ENCODE measurements at places on chromosomes 3 and 15.

DNA sequence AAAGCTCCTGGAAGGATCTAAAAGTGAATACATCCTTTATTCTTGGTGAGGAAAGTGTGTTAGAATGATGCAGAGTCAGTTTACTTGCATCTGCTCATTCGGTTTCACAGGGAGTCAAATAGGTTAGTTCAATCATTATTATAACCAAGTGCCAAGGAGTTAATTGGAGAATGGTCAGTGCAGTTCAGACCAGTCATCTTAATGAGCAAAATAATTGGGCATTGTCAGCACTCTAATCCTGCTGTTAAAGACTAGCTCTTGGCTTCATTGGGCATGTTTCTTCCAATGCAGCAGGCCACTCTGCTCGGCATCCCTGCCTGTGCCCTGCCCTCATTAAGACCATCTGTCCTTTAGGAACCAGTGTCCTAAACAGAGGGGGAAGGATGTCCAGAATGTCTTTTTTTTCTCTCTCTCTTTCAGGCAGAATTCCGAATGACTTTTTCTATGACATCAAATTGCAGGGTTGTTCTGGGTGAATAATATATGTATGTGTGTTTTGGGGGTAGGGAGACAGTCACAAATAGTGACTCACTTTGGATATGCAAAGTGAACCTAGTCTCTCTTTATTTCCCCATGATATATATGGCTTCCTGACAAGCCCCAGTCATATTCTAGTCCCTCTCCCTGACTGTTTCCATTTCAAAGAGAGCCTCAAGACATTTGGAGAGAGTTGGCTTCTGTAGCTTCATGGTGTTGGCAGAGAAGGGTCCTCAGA lies 205.4 kb upstream of the TRIM42 start:
- DNase-seq = no peak

DNA sequence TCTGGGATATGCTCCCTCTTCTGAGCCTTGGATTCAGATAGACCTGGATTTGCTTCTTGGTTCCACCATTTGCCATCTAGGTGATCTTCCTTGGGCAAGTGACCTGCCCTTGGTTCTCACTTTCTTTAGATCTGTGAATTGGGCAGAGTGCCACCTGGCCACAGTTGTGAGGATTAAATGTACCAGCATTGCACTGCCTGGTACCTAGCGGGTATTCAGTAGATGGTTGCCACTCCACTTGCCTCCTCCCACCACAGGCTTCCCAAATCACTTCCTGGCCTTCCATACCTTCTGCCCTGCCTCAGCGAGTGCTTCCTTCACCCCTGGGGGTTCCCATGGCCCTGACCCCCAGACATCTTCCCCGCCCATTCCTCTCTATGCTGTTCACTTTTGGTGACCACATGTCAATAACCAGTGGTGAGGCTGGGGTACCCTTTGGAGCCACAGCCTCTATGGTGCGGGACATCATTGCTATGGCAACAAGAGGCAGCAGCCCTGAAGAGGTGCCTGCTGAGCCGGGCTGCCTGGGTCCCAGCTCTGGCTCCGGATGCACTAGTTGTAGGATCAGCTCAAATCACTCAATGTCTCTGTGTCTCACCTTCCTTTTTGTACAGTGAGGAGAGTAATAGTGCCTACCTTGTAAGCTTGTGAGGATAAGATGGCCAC lies 40.5 kb downstream of the CMTM7 start:
- DNase-seq = no peak

GRCh38 chr3:115018694-115019093 lies 128.4 kb downstream of the ZBTB20 start:
- no peak for DNase-seq

DNA sequence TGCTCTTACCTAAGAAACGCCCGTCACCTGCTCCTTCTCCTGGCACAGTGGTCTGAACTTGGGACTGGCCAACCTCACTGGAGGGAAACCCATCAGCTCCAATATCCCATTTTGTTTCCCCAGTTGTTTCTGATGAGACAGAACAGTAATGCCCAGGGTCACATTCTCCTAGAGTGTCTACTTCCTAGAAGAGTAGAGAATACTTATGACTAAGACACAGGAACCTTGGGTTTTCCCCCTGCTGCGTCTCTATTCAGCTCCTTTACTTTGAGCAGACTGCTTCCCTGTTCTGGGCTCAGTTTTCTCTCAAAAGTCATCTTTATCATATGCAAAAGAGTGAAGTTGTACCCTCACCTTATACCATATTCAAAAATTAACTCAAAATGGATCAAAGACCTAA lies 79.4 kb downstream of the POLR2M start:
- no peak for DNase-seq

- DNase-seq = no peak
Observed at GRCh38 chr3:156305672-156306071, 185.3 kb downstream of the KCNAB1 start.

GRCh38 chr3:119279101-119279554 lies 15.1 kb upstream of the ARHGAP31 start:
- DNase-seq = no peak

DNA sequence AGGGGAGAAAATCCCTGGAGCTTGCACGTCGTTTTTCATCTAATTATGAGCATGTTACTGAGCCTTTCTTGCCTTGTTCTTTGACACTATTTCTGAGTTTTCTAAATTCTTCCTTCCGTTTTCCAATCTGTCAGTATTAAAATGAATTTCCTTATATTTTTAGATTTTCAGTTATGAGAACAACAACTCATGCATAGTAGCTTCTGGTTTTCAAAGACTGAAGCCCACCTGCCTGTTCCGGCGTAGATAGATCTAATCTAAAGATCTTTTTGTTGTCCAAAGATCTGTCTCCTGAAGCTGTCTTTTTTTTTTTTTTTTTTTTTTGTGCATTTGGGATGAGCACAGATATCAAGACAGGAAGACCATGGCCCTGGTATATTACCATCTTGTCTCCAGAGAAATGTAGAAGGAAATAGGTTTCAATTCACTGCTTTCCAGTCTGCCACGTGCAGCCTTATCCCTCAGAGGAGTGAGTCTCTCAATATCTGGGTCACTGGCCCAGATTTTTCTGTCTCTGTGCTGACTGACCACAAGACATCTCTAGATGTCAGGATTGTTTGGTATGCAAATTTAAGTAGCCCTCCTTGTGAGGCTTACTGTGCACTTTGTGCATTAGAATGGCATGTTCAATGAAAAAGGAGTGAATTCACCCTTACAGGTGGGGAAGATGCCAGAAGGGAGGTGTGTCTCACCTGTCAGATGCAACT lies 222.3 kb upstream of the TMC3 start:
- DNase-seq = no peak

DNA sequence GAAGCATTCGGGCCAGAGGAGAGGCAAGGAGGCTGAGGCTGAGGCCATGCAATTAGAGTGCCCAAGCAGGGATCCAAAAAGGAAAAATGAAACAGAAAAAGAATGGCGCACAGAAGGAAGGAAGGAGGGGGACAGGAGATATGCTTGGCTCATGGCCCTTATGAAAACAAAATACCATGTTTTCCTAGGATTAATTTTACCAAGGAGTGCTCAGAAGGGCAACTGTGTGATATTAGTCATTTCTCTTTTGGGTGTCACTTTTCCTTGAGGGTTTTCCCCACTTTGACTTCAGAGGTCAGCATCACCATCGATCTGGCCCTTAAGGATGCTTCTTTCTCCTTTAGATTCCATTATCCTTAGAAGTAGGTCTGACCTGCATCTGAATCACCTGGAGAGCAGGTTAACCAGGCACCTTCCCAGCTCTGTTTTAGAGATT lies 1.4 kb downstream of the PARP14 start:
- no peak for DNase-seq

GRCh38 chr3:173138026-173138425 lies 3.0 kb downstream of the SPATA16 start:
- DNase-seq = no peak

DNA sequence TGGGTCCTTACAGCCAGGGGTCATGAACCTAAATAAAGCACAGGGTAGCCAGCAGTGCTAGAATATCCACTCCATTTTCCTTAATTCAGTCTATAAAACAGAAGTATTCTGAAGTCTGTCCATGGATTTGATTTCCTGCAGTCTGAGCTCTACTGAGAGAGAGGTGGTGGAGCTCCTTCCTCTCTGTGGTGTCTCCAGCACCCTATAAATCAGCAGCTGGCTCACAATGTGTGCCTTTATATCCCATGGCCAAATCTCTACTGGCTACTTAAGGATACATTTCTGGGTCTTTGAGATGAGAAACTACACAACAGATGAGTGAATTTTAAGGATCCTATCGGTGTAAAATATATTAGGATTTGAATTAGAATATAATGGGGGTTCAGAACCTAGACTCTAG lies 339.9 kb upstream of the RBMS3 start:
- no peak for DNase-seq

Measured in Karpas-422 (cell line).